RCC 7860 (cell line): ENCODE measurements at places on chromosomes 7 and 10.

DNA sequence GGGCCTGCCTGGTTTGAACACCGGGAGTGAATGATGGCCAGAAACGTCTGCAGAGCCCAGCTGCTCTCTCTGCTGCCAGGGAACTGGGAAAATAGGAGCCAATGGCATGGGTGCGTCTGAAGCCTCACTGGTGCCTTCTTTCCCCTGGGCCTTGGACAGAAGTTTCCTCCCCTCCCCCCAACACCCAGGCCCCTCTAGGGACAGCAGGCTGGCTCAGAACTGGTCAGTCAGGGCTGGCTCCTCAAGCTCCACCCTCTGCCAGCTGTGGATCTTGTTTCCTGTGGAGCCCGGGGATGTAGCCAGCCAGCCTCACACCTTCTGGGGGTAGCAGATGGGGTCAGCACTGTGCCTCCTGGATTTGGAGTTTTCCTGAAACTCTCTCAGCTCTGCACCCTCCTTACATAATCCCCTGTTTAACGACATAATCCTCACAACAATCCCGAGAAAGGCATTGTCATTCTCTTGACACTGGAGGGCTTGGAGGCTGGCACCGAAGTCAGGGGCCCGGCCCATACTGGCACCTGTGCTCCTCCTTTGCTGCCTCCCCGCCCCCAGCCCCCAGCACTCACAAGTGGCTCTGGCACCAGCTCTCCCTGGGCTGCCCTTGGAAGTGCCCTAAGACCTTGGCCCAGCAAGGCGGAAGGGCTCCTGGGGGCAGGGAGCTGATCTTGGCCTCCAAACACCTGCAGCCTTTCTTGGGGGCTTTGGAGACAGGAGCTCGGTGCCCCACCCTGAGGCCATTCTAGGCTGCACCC is 5.7 kb downstream of the LDB3 start:
- DNase-seq: no peak

DNA sequence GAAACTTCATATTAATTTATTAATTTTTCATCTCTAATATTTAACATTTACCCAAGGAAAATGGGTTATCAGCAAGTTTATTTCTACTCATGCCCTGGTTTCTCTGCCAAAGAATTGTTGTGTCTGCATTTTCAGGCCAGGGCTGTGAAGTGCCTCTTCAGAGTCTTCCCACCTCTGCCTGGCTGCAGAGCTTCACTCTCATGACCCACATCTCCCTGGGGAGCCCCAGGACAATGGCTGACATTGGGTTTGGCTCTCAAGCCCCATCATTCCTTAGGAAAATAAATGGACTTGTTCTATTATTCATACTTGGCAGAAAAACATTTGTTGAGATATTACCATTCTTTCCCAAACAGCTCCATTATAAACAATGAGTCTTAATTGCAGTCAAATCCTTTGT is 30.3 kb downstream of the CACNA2D1 start:
- DNase-seq: no peak

- no peak for DNase-seq
Observed at GRCh38 chr7:71705901-71706596, 574.1 kb downstream of the GALNT17 start.

DNA sequence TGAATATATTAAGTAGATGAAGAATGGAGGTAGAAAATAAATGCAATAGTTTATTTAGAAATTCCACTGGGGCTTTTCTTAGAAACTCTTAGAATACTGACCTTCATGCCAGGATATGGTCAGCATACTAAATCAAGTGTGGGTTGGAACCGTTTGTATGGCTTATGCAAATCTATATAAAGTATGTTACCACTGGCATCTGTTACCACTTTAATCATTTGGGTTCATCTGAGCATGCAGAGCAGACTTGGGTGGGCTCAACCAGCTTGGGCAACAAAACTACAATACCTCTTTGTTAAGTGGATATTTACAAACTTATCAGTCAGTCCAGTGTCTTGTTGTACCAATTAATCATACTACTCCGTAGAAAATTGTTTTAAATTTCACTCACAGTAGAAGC is 125.8 kb downstream of the CRPPA start:
- DNase-seq: no peak

DNA sequence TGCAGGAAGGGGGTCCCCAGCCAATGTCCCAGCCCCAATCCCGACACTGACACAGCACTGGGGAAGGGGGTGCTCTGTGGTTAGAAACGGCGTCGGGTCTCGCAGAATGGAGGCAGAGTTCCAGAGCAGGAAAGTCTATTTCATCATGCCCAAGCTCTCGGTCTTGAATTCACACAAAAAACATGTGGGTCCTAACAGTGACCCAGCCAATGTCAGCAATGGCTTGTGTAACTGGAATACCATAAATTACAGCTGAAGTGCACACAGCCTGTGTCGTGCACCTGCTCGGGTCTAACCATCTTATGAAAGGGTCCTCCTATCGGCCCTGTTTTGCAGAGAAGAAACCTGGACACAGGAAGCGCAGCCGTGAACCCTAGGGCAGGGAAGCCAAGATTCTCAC is 324.1 kb downstream of the ADARB2 start:
- DNase-seq: no peak

DNA sequence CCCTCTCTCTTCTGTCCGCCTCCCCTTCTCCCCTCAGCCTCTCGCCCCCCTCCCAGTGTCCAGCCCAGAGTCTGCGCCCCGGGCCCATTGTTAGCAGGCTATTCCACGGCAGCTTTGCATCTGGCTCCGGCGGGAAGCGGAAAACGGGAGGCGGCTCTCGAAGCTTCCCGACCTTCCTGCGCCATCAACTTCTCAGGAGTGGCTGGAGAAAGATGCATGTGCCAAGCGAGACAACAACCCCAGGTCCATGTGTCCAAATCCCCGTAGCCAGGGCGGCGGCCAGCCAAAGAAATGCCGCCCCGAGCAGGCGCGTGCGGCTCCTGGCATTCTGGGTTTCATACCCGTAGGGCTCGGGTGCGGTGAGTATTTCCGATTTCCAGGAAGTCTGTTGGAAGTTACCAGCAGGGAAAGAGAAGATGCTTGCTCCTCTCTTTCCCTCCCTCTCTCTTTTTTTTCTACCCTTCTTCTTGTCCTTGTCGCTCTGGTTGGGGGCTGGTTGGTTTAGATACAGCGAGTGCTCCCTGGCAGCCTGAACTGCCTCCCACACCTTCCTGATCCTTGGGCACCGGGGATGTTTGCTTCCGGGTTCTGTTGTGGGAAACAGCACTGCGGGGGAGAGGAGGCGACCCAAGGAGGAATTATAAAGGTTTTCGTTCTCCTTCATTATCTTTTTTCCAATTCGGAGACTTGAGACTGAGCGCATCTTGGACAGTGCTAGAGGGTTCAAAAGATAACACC is 1.2 kb upstream of the HOXA2 start:
- peak; percentile 63 for DNase-seq

DNA sequence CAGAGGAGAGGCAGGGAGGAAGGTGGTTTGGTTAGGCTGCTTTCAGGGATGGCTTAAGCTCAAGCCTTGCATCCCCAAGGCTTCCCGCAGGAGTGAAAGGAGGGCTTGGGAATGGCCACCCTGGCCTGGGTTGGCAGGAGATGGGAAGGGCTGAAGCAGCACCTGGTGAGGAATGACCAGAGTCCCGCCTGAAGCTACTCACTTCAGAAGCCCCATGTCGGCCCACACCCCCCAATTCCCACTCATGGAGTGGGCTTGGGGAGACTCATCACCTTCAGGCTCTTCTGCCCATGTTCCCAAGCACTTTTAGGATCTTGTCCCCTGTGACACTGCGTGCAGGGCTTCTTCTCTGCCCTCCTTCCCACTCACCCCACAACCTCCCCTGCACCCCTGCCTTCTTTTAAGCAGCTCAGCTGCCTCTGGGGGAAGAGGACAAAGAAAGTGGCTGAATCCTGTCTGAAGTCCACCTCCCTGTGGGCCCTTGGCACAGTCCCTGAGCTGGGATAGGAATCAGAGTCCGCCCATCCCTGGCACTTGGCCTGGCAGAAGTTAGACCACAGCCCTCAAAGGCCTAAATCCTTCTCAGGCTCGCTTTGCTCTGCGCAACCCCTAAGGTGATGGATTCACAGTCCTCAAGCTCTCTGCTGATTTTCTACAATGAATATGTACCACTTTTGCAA is 16.5 kb downstream of the RGR start:
- no peak for DNase-seq

- DNase-seq: no peak
Observed at GRCh38 chr7:112140600-112140999, 65.6 kb downstream of the DOCK4 start.

DNA sequence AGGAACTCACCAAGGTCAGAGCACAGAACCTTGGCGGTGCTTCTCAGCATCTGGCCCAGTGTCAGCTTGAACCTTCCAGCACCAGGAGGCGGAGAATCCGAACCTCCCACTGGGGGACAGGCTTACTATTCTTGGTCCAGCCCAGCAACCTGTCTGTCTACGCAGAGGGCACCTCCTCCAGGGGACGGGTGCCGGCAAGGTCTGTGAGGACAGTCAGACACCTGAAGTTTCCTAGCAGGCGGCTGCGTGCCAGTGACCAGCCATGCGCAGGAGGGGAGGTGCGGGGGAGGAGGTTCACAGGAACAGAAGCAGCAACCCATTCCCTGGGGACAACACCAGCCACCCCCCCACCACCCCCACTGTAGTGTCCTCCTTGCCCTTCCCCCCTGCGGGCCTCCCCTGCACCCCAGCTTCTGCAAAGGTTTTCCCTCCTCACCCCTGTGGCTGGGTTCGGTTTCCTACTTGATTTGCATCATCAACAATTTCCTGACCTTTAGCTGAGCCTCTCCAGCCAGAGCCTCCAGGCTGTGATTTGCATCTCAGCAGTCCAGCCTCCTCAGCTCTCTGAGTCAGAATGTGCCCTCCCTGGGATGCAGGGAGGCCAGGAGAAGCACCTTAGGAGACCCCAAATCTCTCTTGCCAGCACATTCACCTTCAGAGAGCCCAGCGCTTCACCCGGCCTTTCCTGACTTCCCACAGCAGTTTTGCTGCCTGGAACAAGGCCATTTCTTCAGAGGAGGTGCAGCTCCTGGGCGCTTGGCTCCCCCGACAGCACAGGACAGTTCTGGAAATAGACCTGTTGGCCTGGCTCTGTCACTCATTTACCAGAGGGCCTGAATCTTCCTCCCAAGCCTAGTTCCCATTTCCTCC is 107.5 kb upstream of the NPS start:
- DNase-seq: peak; percentile 39

DNA sequence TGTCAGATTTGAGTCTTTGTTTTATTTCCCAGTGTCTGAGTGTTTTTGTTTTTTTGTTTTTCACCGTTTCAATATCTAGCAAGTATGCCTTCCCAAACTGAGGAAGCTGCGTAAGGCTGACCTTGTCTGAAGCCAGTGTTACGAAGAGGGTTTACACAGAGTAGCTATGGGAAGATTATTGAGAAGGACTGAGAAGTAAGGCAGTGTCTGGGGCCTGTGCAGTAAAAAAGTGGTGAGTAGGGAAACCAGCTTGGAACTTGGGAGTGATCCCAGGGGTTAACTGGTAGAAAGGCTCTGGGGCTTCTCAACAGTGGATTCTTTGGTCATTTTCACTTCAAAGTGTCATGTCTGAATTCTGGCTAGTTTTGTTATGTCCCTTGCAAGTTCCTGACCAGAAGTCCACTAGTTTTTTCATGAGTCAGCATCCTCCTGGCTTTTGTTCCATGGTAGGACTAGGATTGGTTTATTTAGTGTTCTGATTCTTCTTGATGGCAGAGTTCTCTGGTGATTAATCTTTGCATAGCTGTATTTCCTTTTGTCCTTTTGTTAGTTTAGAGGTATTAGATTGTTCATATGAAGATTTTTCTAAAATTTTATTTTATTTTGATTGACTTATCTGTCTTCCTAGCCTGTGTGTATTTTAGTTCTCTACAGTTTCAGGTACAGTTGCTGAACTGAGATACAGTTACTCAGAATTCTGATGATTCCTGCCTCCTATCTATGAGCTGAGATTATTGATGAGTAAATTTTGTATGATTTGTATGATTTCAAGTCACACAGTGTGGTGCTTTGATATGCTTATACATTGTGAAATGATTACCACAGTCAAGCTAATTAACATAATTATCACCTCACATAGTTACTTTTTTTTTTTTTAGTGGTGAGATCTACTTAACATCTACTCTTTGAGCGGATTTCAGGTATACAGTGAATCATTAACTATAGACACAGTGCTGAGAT is 19.0 kb downstream of the GARS1 start:
- peak; percentile 13 for DNase-seq

- no peak for DNase-seq
Observed at GRCh38 chr7:17150018-17150417, 148.4 kb upstream of the AHR start.

DNA sequence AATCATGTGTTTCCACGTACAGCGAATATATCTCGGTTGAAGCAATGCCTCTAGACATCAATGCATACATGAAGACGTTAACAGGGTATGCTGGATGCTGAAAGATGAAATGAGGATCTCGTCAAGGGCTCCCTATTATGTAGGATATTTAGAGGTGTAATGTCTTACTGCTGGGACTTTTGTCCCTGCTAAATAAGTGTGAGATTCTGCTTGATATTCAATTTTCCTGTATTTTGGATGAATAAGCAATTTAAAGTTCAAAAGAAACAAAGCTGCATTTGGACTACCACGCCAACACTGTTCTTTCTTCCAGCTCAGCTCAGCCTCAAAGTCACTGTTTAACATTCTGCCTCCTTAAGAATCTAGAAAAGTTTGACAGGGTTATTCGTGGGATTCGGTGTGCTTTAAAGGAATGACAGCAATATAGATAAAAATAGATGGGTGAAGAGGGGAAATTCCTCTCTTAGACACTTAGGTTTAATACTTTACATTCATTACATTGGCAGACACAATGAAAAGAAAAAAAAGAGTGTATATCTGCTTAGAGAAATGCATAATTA is 110.1 kb upstream of the RHEB start:
- no peak for DNase-seq

DNA sequence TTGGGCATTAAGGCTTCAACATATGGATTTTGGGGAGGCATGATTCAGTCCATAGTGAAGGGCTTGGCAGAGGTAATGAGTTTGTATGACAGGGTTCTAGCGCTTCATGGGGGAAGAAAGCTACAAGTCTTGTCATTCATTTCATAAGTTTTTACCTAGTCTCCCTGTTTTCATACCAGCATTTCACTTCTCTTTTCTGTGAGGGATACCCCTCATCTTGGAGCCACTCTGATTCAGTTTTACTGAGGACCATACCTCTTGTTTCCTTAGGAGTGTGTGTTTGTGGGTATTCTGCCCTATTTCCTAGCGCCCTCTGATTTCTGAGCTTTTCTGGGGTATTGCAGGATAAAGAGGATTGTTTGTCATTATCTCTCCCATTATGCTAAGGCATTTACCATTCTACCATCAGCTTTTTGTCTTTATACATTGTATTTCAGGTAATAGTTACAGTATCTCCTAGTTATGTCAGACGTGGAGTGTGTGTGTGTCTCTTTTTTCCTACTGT is 6.8 kb downstream of the RSBN1L start:
- DNase-seq: no peak

- DNase-seq: no peak
Observed at GRCh38 chr7:61576-62360, 130.6 kb upstream of the FAM20C start.

GRCh38 chr7:139744768-139745677 is 32.8 kb downstream of the HIPK2 start:
- peak; percentile 49 for DNase-seq
